SK-N-SH (cell line): ENCODE measurements at places on chromosomes 11 and 22.

- no peak for DNase-seq
These were observed 14.6 kb upstream of the FLRT1 start for GRCh38 chr11:64020976-64021756.

DNA sequence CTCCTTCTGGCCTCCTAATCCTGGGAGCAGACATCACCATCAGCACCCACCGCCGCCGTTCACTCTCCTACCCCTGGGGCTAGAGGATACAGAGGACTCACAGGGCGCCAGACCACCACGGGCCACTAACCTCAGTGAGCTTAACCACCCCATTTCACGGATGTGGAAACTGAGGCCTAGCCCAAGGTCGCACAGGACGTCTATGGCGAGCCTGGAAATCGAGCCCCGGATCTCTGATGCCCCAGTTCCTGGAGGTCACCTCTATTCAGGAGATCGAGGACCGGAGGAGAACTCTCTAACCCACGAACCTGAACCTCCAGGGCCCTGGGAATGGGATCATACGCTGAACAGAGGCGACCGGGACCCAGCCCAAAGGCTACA, 349 bp downstream of the TIMM10 start:
- no peak for DNase-seq

DNA sequence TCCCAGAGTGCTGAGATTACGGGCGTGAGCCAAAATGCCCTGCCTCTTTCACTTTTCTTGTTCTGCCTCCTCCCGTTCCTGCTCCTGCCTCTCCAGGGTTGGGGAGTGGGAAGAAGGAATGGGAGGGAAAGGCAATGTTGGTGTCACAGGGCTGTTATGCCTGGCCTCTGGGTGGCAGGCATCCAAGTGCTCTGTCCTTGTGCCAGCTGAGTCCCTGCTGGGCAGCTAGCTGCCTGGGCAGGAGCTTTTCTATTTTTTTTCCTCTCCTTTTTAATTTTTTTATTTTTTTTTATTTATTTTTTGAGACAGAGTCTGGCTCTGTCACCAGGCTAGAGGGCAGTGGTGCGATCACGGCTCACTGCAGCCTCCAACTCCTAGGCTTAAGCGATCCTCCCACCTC, 4.1 kb upstream of the SAC3D1 start:
- no peak for DNase-seq

GRCh38 chr11:130546438-130546837, 98.0 kb downstream of the ADAMTS15 start:
- no peak for DNase-seq

GRCh38 chr11:35779409-35779808, 116.8 kb downstream of the TRIM44 start:
- no peak for DNase-seq

GRCh38 chr11:41996533-41996932, 537.1 kb upstream of the LRRC4C start:
- DNase-seq: no peak

GRCh38 chr22:17945888-17946648, 78.3 kb downstream of the MICAL3 start:
- DNase-seq: no peak

DNA sequence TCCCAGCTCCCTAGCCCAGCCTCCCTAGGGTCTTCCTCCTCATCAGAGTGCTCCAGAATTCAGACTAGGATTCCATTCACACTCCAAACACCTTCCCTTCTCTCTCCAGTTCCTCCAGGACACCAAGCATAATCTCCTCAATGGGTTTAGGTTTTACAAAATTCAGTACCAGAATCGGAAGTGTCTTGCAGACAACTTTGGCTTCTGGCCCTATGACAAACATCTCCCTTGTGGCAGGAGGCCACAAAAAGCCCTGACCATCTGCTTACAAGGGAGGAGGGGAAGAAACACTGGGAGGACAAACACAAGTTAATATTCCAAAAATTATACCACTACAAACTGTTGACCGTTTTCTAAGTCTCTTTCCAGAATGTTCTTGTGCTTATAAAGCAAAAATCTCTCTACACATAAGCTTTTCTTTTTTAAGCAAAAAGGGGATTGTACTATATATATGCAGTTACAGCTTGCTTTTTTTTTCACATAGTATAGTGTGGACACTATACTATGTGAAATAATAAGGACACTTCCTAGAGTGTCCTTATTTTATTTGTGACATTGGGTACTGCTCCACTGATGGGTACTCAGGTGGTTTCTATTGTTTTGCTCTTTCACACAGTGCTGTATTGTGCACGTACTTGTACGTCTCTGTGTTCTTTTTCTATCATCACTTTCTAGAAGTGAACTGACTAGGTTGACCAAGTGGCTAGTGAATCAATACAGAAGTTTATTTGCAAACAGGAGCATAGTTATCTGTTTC, 78.7 kb downstream of the BDNF start:
- DNase-seq: no peak

DNA sequence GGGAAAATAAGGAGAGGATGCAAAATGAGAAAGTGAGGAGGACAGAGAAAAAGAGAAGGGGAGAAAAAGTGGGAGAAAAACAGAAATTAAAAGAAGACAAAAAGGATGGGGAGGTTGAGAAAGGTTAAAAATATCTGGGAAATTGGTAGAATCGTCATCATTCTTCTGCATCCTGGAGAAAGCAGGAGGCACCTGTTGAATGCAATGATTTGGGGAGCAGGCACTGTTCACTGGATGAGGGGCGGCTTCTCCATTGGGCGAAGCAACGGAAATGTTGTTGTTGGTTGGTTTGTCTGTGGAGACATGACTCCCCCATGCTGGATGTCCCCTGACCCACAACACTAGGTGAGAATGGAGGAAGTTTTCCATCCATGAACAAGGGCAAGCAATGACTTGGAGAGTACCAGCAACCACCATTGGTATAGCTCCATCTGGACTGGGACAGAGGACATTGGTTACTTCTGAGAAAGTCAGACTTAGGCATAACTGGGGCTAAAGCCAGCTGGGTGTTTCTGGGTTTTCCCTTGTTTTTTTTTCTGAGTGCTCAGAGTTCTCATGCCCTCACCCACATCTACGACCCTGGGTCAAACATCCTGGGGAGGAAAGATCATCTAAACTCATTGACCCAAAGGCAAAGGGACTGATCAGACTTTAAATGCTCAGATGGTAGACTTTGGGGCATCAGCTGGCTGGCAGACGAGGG, 11.9 kb upstream of the CD44 start:
- no peak for DNase-seq

DNA sequence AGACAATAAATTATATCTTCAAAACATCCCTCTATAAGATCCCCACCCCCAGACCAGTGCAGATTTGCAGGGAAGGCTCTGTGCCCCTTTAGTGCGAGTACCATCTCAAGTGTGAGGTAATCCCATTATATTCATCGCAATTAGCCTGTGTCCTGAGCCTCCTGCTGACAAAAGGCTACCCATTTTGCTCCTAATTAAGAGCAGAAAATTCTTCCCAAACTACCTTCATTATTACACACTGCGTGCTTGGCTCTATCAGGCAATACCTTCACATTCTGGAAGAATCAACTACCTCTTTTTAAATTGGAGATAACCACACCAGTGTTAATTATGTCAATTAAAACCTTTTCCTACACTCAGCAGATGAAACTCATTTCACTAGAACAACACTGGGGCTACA, 1133.4 kb upstream of the CCDC90B start:
- DNase-seq: no peak

GRCh38 chr11:66189031-66189745, 79.3 kb upstream of the RAB1B start:
- no peak for DNase-seq

- DNase-seq: peak; percentile 85
These were observed 17.8 kb upstream of the TMPRSS13 start for GRCh38 chr11:117946842-117947526.

GRCh38 chr22:32728291-32728690, 73.2 kb upstream of the TIMP3 start:
- DNase-seq: no peak
